Kidney (tissue), 22 donors: ENCODE measurements at places on chromosomes 3 and 15. TPM values are rescaled to one million over a fixed set of nuclear protein-coding genes. Genes with fewer than 3 reads are reported as not detected.

DNA sequence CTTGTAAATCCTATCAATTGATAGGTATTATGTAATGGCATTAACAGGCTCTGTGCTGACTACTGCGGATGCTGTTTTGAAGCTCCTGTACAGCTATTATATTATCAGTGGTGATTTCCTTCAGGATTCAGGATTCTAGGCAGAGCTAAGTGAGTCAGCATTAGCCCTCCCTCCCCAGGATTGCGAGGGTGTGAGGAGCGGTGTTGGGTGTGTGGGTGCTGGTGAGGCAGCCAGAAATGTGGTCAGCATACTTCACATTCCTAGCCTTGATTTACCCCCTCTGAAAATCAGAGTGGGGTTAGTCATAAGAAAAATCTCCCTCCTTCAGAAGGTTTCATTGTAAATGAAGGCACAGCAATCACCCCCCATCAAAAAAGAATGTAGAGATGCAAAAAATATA, 72.5 kb downstream of the SNTN start:
- DNase-seq: no peak

- no peak for DNase-seq
Measured at GRCh38 chr15:98635848-98636247, 12.5 kb upstream of the IGF1R start.

GRCh38 chr3:181362378-181362777, 349.3 kb upstream of the SOX2 start:
- no peak for DNase-seq

DNA sequence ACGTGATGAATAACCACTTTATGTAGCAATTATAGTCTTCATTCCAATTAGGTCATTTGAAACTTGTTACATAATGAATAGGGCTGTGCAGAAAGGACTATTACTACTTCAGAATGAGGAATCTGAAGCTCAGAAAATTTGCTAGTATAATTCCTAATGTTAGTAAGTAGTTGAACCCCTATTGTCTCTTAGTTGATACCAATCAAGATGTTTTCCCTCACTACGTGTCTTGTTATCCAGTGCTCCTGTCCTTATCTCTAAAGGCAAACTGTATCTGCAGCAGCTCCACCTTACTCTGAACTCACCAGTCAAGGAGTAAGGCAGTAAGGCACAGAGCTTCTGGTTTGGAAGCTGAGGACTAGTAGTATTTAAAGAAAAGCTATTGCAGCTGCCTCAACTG, 32.0 kb downstream of the RAB11A start:
- DNase-seq: no peak

The SLC12A1 gene
- total RNA-seq: 201 TPM
